Hematopoietic multipotent progenitor cell treated with erythropoietin and hydrocortisone succinate and interleukin-3 and kit ligand, for 4 days (in vitro differentiated cells): ENCODE measurements at places on chromosomes 6 and 20.

GRCh38 chr20:4937407-4938319, 63.6 kb downstream of the SLC23A2 start:
- no peak for DNase-seq

DNA sequence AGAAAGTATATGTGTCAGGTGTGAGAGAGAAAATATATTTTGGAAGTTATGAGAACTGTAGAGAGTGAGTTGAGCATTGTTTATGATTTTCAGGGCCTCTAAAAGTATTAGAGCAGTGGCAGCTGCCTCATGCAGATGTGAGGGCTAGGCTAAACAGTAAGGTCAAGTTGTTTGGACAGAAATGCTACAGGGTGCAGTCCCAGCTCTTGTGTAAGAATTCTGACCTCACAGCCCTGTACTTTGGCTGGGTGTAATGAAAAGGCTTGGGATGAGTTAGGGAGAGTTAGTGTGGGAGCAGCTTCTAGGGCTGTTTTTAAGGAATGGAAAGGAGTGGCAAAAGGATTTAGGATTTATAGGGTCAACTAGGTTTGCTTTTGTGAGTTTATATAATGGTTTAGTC, 764.8 kb upstream of the ADGRB3 start:
- no peak for DNase-seq

GRCh38 chr6:163585932-163586437, 171.5 kb downstream of the QKI start:
- DNase-seq = peak; percentile 53

DNA sequence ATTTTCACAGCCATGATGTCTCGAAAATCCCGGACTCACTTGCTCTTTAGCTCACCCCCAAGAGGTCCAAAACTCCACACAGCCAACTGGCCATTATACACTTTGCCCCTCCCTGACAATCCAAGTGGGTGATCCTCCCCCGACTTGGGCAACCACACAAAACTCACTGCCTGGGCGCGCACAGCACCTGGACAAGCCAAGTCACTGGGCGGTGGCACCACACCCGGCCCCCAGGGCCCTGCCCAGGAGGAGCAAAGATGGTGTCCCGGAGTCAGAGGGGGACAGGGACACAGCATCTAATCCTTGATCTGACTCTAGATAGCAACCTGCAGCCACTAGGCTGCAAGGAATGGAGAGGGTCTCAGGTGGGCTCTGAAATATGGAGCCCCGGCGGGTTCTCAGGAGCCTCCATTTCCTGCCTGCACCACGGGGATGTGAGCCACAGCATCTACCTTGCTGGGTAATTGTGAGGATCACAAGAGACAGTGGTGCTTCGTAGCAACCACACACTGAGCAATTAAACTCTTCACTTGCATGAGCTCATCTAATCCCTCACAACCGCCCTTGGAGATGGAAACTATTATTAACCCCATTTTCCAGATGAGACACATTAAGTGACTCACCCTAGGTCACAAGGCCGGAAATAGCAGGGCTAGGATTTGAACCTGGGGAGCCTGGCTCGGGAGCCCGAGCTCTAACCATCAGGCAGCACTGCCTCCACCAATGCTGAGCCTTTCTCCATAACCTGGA, 66.6 kb downstream of the BMP7 start:
- no peak for DNase-seq

GRCh38 chr6:96104910-96105309, 89.1 kb downstream of the FUT9 start:
- DNase-seq = no peak

- no peak for DNase-seq
Measured at GRCh38 chr20:61735503-61735785, 330.2 kb downstream of the TAF4 start.

DNA sequence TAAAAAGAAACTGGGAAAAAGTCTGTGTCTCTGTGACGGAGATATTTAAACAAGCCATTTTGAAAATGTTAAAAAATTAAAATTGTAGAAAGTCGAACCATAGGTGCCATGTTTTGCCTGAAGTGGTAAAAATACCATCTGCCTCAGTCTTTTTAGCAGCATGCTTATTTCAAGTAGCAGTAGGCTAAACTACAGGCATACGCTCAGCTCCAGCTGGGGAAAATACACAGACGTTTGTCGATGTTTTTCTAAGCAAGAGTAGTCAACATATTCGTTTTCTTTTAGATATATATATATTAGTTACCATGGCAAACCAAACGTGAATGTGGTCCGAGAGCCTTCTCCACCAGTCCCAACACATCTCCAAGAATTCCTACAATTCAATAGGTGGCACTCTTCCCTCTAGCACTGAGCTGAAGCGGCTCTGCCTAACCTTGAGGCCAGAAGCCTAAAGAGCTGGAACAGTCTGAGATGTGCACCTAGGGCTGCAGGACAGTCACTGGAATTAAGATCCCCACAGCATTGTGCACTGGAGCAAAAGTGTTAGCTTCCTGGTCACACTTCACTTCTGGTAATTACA, 70.2 kb upstream of the BEND3 start:
- DNase-seq = no peak

DNA sequence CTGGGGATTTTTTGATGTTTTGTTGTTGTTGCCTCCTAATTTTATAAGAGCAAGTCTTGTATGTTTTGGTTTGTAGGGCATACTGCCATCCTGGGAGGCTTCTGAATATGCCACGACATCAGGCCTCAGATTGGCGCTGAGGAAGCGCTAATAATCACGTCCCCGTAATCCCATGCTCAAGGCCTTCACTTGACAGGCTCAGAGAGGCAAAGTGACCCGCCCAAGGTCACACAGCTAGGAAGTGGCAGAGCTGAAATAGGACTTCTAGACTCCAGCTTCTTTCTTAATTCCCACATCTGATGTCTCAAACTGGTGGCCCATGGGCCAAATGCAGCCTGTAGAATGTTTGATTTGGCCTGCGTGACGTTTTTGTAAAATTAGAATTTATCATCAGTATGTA, 73.5 kb upstream of the PTPN1 start:
- DNase-seq = no peak

DNA sequence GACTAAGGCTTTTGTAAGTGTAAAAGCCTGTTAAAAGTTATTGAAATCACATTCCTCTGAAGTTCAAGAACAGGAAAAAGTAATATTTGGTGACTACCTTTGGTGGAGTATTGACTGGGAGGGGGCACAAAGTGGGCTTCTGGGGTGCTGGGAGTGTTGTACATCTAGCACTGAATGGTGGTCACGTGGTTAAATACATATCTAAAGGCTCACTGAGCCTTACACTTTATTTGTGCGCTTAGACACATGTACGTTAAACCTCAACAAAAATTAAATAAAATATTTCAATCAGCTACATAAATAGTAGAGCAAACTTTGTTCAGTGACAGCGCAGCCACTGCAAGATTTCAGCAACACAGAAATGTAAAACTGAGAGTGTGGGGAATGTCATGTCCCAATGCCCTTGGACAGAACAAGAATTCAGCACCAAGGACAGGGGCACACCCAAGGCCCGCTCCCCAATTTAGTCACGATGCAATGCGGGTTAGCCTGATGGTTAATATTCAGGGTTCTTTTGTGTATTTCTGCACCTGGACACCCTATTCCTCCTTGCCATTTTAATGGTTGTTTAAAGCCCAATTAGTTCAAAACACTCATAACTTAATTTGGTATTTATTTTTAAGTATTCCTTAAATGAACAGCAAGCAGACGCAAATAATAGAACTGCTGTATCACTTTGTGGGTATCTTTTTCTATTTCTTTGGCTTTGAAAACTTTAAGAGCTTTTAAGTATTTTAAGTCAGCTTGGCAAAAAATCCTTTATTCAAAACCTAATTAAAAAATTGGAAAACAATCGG, 37.4 kb downstream of the ANGPT4 start:
- DNase-seq = peak; percentile 64

GRCh38 chr20:21826976-21827375, 121.5 kb downstream of the PAX1 start:
- DNase-seq = no peak

DNA sequence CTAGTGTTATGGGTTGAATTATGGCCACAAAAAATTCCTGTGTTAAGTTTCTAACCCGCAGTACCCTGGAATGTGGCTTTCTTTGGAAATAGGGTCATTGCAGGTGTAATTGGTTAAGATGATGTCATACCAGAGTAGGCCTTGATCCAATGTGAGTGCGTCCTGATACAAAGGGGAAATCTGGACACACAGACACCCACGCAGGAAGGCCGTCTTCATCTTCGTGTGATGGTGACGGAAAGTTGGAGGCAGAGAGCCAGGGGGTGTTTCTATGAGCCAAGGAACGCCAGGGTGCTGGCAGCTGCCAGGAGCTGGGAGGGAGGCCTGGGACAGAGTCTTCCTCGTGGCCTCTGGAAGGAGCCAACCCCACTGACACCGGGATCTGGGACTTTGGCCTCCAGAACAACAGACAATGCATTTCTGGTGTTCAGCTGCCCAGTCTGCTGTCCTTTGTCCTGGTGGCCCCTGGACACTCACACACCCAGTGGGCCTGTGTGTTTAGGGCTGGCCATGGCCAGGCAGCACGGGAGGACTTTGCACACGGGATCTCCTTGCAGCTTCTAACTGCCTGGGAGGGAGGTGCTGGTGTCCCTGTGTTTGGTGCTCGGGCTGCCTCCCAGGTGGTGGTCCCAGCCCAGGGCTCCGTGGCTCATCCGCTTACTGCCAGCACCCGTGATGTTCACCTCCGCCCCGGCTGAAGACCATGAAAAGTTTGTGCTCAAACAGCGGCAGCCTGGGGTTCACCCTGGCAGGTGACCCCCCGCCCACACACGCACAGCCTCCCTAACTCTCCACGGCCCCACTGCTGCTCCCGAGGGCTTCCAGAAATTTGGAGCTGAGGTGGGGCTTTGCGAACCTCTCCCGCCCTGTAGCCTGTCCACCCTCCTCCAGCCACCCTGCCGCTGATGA, 53.4 kb upstream of the GATA5 start:
- DNase-seq = no peak

GRCh38 chr6:110541701-110542309, 65.4 kb upstream of the SLC22A16 start:
- DNase-seq = no peak

- no peak for DNase-seq
Measured at GRCh38 chr6:64696053-64696452, 1011.0 kb downstream of the EYS start.

GRCh38 chr6:47248446-47248845, 61.3 kb downstream of the TNFRSF21 start:
- no peak for DNase-seq

DNA sequence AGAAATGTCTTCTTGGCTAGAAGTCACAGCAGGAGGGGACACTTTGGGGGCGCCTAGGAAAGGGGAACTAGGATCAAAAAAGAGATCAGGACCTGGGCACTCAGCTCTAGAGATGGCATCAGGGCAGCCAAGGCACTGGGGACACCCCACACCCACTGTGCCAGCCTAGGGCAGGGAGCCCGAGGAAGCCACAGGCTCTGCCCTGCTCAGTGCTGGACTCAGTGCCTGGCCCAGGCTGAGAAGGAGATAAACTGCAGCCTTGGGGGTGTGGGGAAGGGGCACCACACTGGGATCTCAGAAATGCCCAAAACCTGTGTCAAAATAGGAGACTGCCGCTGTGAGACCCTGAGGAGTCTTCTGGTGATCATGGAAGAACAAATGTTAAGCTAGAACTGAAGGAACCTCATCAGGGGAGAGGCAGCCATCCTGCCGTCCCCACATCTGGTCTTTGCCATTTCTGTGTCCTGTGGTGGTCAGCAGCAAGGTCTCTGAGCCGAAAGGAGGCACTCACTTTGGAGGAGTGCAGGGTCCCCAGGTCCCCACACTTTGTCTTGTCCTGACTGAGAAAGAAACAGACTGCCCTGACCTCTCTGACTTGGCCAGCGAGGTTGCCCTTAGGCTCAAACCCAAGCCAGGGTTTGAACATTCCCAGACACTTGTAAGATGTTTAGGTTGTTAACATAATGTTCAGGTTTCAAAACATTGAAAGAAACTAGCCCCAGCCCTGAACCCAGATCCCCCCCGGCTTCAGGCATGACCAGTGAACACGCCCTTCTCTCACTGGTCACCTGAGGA, 2.3 kb downstream of the ARFRP1 start:
- DNase-seq = no peak

DNA sequence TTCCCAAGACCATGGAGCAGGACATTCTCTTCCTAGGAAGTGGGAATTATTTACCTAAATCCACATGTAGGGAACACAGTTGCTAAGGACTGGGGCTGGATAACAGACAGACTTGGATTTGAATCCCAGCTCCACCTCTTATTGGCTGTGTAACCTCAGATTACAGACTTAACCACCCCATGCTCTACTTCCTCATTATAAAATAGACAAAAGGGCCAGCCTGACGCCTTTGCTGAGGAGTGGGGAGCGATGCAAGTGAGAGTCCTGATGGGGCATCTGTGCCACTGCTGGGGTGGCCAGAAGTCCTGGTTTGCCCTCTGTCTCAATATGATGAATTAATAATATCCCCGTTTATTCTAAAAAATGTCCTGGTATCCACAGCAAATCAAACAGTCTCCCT, 46.8 kb downstream of the SPATA2 start:
- peak; percentile 58 for DNase-seq

GRCh38 chr20:14727485-14728150, 390.2 kb upstream of the FLRT3 start:
- no peak for DNase-seq

- DNase-seq = peak; percentile 56
Measured at GRCh38 chr6:156068881-156069280, 613.2 kb upstream of the NOX3 start.

DNA sequence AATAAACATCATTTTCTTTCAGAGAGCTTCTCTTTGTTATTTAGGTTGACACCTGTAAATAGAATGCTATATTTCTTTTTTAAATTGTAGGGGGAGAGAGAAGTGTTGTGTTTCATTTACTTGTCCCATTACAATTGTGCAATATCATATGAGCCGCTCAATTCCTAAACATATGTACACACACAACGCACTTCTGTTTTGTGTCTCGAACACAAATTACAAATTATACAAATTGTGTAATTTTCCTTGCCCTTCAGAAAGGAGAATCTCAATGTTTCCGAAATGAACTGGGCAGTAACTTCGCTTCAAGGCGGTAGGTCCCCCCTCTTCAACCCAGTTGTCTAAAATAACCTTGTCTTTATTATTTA, 2.6 kb upstream of the ABT1 start:
- no peak for DNase-seq

GRCh38 chr6:92376691-92377090, 1042.7 kb downstream of the EPHA7 start:
- no peak for DNase-seq

DNA sequence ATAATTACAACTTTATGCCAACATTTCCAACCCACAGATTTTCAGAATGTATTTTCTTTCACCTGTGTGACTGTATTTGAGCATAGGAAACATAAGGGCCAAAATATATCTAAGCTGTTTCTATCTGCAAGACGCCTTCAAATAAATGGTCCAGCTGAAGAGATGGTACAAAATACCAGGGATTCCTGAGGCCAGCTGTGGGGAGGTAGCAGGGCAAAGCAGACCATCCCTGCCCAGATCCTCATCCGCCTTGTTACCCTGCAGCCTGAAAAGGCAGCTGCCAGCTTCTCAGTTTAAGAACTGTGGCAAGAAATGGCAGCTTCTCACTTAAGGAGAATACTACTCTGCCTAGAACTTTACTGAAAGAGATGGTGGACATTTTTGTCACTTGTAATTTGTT, 143.3 kb downstream of the KHDC1L start:
- no peak for DNase-seq

DNA sequence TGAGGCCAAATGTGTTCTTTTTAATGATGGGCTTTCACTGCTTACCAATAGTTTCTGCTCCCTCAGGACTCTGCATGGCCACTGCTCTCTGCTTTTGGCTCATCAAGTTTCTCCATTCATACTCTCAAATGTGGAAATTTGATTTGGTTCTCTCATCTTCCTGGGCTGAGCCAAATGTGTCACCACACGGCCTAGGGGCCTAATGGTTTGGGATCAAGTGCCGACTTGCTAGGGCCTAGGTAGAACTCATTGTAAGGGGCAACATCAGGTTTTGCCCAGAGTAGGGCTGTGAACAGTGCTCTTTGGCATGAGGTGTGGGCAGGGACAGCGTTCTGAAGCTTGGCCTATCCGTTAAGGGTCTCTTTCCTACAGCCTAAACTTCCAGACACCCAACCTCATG, 3.9 kb upstream of the MRPS10 start:
- DNase-seq = no peak
